Colonic mucosa (tissue), 4 donors: ENCODE measurements at places on chromosomes 16 and 17. TPM values are rescaled to one million over a fixed set of nuclear protein-coding genes. Genes with fewer than 3 reads are reported as not detected.
A peak's percentile ranks its signal among the peaks of the same experiment; 100 is the strongest.

SLX1B gene
- 30.1 TPM for total RNA-seq

CTRL gene
- 0.64 TPM for total RNA-seq

GRCh38 chr17:42135664-42136653 is 13.4 kb downstream of the HSPB9 start:
- H3K27me3 ChIP-seq: no peaks in the 10 kb centered on the region
- peak; percentile 92 for DNase-seq
- H3K4me1 ChIP-seq: peaks cover 48% of the 10 kb centered on the region
- peak overlapping the region; percentile 78 for H3K27ac ChIP-seq
- no peaks in the 10 kb centered on the region for H3K36me3 ChIP-seq

DNA sequence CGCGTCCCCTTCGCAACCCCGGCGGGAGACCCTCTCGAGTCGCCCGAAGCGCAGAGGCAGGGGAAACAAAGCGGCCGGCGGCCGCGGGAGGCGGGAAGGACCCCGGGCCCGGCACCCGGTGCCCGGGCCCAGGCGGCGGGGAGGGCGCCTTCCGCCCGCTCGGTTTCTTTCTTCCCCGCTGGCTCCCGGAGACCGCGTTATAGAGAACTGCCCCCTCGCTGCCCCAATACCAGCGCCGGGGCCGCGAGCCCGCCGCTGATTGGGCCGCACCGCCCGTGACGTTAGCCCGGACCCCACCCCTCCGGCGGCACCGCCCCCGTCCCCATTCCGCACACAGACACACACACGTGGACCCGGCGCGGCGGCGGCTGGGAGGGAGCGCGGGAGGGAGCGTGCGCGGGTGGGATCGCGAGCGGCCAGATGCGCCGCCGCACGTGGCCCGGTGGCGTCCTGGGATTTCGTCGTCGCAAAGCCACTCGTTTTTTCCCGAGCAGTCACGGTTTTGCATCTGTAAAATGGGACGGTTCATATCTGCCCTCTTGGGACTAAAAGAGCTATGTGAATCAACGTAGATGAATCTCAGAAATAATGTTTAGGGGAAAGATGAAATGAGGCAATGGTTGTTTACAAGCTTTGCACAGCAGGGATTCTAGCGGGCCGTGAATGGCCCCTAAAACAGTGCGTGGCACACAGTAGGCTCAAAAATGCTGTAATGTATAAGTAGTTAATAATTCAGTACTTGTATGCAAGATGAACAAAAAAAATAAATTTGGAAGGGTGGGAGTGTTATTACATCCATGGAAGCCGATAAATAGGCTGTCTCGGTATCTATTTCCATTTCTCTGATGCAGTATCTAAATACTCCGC is at the start of gene EPOP:
EPOP (minus strand) TSS at position 209 of the 867 bp plus-strand sequence. CDS start 462 bp downstream, outside the sequence.
- no peaks in the 10 kb centered on the region for H3K36me3 ChIP-seq
- no peaks in the 10 kb centered on the region for H3K4me1 ChIP-seq
- peaks cover 39% of the 10 kb centered on the region for H3K27me3 ChIP-seq
- no peak within 1 kb of the TSS for H3K27ac ChIP-seq

GRCh38 chr17:66747578-66748275 is 87.2 kb upstream of the CACNG5 start:
- H3K36me3 ChIP-seq: no peaks in the 10 kb centered on the region
- H3K4me1 ChIP-seq: no peaks in the 10 kb centered on the region
- no peak for DNase-seq
- H3K4me3 ChIP-seq: no peak overlapping the region
- no peaks in the 10 kb centered on the region for H3K27me3 ChIP-seq

DNA sequence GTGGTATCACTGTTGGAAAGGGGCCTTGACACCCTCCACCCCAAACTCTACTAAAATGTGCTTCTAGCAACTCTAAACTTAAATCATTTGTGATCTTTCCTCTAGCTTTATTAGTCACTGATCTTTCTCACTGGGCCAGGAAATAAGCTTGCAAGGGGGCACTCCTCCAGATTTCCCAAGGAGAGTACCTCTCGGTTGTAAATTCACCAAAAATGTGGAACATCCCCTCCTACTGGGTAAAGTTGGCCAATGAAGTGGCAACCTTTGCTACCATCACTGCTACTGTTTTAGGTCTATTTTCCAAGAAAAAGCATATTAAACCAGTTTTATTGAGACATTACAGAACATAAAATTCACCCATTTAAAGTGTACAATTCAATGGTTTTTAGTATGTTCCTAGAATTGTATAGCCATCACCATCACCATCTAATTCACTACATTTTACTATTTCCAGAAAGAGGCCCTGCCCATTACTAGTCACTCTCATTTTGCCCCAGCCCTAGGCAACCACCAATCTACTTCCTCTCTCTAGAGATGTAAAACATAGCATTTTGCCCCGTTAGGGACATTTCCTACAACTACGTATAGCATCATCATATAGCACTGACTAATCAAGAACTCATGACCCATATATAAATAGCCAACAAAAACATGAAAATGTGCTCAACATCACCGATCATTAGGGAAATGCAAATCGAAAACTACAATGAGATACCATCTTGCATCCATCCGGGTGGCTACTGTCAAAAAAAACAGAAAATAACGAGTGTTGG is 44.6 kb upstream of the ADCY9 start:
- no peak overlapping the region for H3K27ac ChIP-seq
- no peaks in the 10 kb centered on the region for H3K27me3 ChIP-seq
- no peaks in the 10 kb centered on the region for H3K4me1 ChIP-seq
- no peak for DNase-seq

- H3K4me3 ChIP-seq: peak within 1 kb of the TSS; percentile 77
- peak within 1 kb of the TSS; percentile 72 for H3K27ac ChIP-seq
- H3K4me1 ChIP-seq: peaks cover 5% of the 10 kb centered on the region
- no peaks in the 10 kb centered on the region for H3K36me3 ChIP-seq
Measured at GRCh38 chr17:35119370-35120165, at the start of gene RAD51D. TSS of gene RAD51D (minus strand) at chr17:35119860. CDS start at chr17:35119613, 247 bp downstream.

- H3K4me3 ChIP-seq: no peak overlapping the region
- H3K27me3 ChIP-seq: no peaks in the 10 kb centered on the region
- no peak overlapping the region for H3K27ac ChIP-seq
- DNase-seq: no peak
- H3K36me3 ChIP-seq: no peaks in the 10 kb centered on the region
- no peaks in the 10 kb centered on the region for H3K4me1 ChIP-seq
Measured at GRCh38 chr17:34198519-34198918, 56.6 kb upstream of the CCL2 start.

DNA sequence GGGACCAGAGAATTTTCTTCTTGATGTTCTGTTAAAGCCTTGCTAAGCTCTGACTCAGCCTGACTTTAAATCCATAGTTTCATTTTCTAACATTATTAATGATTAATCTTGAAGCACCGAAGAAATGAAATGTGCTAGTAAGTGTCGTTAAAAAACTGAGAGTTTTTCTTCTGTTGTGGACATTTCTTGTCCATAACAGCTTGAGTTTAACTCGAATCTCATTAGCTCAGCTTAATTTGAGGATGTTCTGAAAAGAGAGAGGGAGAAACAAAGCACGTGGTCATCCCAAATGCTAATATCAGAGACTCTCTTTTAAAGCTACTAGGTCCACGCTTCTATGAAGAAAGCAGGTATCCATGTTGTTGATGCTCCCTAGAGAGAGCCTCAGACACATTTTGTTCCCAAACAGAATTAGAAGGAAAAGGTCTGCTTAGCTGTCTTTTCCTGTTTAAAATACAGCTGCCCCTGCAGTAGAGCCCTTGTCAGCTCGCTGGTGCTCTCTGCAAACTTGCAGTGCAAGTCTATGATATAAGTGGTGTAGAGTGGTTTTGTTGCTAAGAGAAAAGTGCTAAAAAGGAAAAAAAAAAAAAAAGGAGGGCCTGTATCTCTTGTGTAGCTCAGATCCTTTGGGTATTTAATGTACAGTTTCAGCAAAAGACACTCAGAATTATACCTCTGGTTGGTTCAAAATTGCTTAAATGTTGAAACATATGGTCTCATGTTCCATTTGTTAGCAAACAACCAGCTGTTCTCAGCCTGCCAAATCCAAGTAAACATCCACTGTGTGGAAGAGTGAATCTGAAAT is 191.1 kb upstream of the TBX2 start:
- no peaks in the 10 kb centered on the region for H3K27me3 ChIP-seq
- no peak for DNase-seq
- H3K4me1 ChIP-seq: no peaks in the 10 kb centered on the region
- H3K4me3 ChIP-seq: no peak overlapping the region

DNA sequence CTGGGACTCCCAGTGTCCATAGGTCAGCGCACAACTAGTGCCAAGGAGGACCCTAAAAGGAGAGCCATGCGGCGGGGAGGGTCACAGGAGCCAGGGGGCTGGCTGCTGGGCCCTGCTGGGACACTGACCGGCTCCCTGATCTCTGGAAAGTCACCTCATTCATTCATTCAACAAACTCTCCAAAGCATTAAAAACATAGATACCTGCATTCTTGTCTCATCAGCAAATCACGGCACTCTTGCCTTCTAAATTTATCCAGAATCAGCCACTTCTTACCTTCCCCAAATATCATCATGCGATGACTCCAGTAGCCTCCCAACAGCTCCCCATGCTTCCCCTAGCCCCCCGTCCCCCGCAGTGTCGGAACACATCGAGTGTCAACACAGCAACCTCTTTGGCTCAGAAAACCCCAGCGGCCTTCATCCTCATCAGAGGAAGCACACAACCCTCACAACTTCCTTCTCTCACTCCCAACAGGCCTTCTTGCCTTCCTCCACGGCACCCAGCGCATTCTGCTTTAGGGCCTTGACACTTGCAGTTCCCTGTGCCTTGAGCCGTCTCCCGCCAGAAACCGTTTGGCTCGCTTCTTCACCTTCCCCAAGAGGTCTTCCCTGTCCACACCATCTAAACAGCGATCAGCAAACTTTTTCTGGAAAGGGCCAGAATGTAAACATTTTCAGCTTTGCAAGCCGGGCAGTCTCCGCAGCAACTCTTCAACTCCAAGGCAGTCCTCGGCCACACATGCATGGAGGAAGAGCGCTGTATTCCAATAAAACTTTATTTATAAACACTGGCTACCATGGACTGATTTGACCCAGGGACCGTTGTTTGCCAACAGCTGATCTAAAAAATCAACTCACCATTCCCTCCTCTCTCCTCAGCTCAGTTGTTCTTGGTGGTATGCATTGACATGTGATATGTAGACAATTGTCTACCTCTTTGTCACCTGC is 119.5 kb upstream of the TNRC6C start:
- peak overlapping the region; percentile 67 for H3K27ac ChIP-seq
- H3K4me1 ChIP-seq: peaks cover 23% of the 10 kb centered on the region
- DNase-seq: no peak
- no peaks in the 10 kb centered on the region for H3K36me3 ChIP-seq
